CD4-positive, alpha-beta T cell (primary cell): ENCODE measurements at places on chromosomes 5 and 9. TPM values are rescaled to one million over a fixed set of nuclear protein-coding genes. Genes with fewer than 3 reads are reported as not detected.

Gene GFPT2
- total RNA-seq = 1.1 TPM

Gene CER1
- total RNA-seq = not detected

Gene KLF4
- 12.9 TPM for total RNA-seq

Gene MCTP1
- 2.7 TPM for total RNA-seq

Gene TMEM161B
- total RNA-seq = 16.7 TPM

GRCh38 chr9:78654324-78654723 lies 357.4 kb downstream of the PSAT1 start:
- no peaks in the 10 kb centered on the region for H3K4me1 ChIP-seq
- H3K4me3 ChIP-seq = no peak overlapping the region
- H3K36me3 ChIP-seq = no peaks in the 10 kb centered on the region
- H3K27ac ChIP-seq = no peak overlapping the region
- H3K27me3 ChIP-seq = no peaks in the 10 kb centered on the region

DNA sequence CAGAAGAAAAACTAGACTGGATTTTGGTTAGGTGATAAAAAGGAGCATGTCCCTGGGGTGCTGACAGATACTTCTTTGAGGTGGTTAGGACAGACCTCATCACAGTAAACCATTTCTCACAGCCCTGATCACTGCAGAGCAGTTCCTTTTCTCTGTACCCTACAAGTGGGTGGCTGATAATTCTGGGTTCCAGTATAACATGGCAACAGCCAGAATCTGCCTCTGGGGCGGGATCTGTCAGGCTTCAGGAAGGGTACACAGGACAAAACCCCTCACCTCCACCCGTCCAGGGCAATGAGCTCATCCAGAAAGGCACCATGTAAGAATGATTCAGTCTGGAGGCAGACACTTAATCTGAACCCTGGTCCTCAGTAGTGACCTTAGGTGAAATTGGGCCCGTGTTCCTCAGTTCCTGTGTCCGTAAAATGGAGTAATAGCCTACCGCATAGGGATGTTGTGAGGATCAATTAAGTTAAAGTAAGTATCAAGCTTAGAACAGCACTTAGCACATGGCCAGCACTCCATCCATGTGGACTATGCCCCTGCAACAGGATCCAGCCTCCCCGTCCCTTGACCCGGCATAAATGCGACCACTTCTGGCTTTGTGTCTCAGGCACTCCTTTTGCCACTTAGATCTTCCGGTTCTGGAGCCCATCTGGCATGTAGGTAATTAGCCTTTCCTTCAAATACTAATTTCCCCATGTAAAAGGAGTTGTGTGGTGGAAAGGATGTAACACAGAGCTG lies 129.2 kb downstream of the LHFPL2 start:
- H3K36me3 ChIP-seq = no peaks in the 10 kb centered on the region
- H3K27me3 ChIP-seq = peaks cover 11% of the 10 kb centered on the region
- no peaks in the 10 kb centered on the region for H3K4me1 ChIP-seq
- H3K4me3 ChIP-seq = no peak overlapping the region
- no peak for DNase-seq

- H3K4me1 ChIP-seq = peaks cover 4% of the 10 kb centered on the region
- no peak overlapping the region for H3K4me3 ChIP-seq
- no peak overlapping the region for H3K27ac ChIP-seq
- H3K27me3 ChIP-seq = no peaks in the 10 kb centered on the region
Measured at GRCh38 chr9:107213561-107214028, 69.5 kb upstream of the RAD23B start.

GRCh38 chr9:110777876-110778215 lies 109.3 kb downstream of the MUSK start:
- no peaks in the 10 kb centered on the region for H3K4me1 ChIP-seq
- no peak overlapping the region for H3K4me3 ChIP-seq
- H3K27me3 ChIP-seq = no peaks in the 10 kb centered on the region
- no peak overlapping the region for H3K27ac ChIP-seq
- H3K36me3 ChIP-seq = no peaks in the 10 kb centered on the region

DNA sequence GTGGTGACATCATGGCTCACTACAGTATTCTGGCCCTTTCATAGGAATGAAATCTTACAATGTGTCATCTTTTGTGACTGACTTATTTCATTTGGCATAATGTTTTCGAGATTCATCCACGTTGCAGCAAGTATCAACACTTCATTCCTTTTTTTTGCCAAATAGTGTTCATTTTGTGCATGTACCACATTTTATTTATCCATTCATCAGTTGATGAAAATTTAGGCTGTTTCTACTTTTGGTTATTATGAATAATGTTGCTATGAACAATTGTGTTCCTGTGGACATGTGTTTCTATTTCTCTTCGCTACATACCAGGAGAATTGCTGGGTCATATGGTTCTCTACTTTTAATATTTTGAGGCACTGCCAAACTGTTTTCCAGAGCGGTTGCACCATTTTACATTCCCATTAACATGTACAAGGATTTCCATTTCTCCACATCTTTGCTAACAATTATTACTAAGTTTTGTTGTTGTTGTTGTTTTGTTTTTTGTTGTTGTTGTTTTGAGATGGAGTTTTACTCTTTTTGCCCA lies 43.5 kb downstream of the RMI1 start:
- H3K36me3 ChIP-seq = no peaks in the 10 kb centered on the region
- H3K4me1 ChIP-seq = no peaks in the 10 kb centered on the region
- no peaks in the 10 kb centered on the region for H3K27me3 ChIP-seq

GRCh38 chr5:142636093-142636492 lies 49.8 kb downstream of the FGF1 start:
- no peaks in the 10 kb centered on the region for H3K4me1 ChIP-seq
- H3K4me3 ChIP-seq = no peak overlapping the region
- H3K36me3 ChIP-seq = no peaks in the 10 kb centered on the region
- no peak for DNase-seq

- H3K27ac ChIP-seq = no peak overlapping the region
- H3K4me3 ChIP-seq = no peak overlapping the region
- no peaks in the 10 kb centered on the region for H3K36me3 ChIP-seq
- no peak for DNase-seq
Measured at GRCh38 chr5:83509540-83509939, 38.0 kb downstream of the VCAN start.

- H3K4me1 ChIP-seq = no peaks in the 10 kb centered on the region
- no peak overlapping the region for H3K4me3 ChIP-seq
- H3K36me3 ChIP-seq = no peaks in the 10 kb centered on the region
- H3K27me3 ChIP-seq = no peaks in the 10 kb centered on the region
Measured at GRCh38 chr5:157115502-157115901, 6.7 kb upstream of the HAVCR2 start.

- DNase-seq = no peak
- H3K4me1 ChIP-seq = no peaks in the 10 kb centered on the region
- H3K27ac ChIP-seq = no peak overlapping the region
- H3K36me3 ChIP-seq = peaks cover 86% of the 10 kb centered on the region
- no peaks in the 10 kb centered on the region for H3K27me3 ChIP-seq
- H3K4me3 ChIP-seq = no peak overlapping the region
Measured at GRCh38 chr9:125359011-125359410, 97.4 kb downstream of the GAPVD1 start.

GRCh38 chr5:157902449-157903116 lies 43.6 kb upstream of the CLINT1 start:
- H3K27me3 ChIP-seq = no peaks in the 10 kb centered on the region
- DNase-seq = no peak
- no peaks in the 10 kb centered on the region for H3K36me3 ChIP-seq
- no peak overlapping the region for H3K4me3 ChIP-seq
- no peaks in the 10 kb centered on the region for H3K4me1 ChIP-seq

DNA sequence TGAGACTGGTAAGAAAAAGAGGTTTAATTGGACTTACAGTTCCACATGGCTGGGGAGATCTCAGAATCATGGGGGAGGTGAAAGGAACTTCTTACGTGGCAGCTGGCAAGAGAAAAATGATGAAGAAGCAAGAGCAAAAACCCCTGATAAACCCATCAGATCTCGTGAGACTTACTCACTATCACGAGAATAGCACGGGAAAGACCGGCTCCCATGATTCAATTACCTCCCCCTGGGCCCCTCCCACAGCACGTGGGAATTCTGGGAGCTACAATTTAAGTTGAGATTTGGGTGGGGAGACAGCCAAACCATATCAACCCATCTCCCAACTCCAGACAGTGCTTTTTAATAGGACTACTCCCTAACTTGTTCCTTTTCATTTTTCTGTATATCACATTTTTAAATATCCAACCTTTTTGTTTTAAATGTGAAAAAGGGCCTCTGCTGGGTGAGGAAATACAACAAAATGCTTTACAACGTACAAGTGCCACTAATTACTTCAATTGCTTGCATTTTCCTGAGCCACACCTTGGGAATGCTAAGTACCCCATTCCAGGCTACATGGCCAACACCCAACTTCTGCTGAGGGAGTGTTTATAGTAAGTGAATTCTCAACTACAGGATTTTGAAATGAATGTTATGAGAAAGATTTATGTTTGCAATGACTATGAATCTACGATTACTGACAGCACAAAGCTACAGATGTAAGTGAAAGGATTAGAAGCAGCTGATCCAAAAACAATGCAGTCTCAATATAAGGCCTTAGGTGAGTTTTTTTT lies 294.1 kb upstream of the CD180 start:
- H3K27ac ChIP-seq = no peak overlapping the region
- H3K27me3 ChIP-seq = no peaks in the 10 kb centered on the region
- H3K4me3 ChIP-seq = no peak overlapping the region
